ENCODE measurements at places on chromosomes 7 and 10.
A peak's percentile ranks its signal among the peaks of the same experiment; 100 is the strongest.

DNA sequence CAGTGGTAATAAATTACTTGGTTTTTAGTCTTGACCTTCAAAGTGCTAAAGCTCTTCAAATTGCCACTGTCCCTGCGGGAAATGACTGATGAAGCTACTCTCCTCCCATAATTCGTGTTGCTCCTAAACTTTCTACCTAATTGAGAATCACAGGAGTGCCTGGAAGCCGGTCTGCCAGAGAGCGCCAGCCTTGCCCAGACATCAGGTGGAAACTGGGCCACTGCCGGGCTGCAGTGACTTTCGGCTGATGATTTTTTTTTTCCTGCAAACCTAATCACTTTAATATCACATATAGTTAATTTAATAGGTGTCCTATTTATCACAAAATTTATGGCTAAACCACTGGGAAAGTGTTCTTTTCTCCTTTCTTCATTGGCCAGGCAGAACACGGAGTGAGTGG lies 59.6 kb upstream of the UBE3C start:
- DNase-seq, result no peak

GRCh38 chr7:18756378-18757050 lies 261.0 kb downstream of the HDAC9 start:
- no peak for DNase-seq

DNA sequence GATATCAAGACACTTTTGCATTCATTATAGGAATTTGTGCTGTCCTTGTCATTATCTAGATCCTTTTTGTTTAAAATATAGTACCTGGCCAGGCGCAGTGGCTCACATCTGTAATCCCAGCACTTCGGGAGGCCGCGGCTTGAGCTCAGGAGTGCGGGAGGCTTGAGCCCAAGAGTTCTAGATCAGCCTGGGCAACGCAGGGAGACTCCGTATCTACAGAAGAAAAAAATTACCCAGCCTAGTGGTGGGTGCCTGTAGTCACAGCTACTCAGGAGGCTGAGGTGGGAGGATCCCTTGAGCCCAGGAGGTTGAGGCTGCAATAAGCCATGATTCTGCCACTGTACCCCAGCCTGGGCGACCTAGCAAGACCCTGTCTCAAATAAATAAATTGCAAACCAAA lies 621 bp upstream of the MORN4 start:
- no peak for DNase-seq

DNA sequence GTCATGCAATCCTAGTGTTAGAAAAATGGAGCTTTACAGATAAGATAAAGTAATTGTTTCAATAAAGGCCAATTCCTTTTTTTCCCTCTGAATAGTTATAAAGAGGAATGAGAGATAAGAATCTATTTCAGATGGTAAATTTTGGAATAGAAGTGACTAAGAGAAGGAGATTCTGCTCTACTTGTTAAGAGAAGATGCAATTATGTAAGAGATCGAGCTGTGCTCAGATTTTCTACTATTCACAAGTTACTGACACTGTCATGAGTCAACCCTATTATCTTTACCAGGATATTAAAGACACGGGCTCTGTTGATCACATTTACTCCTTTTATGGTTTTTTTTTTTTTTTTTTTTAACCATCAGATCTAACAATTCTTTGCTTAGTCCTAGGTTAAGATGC lies 511.3 kb downstream of the ARL4A start:
- no peak for DNase-seq

- no peak for DNase-seq
Measured at GRCh38 chr7:32577421-32577820, 82.1 kb downstream of the AVL9 start.

GRCh38 chr7:39161903-39162302 lies 184.2 kb downstream of the POU6F2 start:
- no peak for DNase-seq

- DNase-seq, result no peak
Measured at GRCh38 chr7:114723308-114723707, 198.6 kb upstream of the MDFIC start.

DNA sequence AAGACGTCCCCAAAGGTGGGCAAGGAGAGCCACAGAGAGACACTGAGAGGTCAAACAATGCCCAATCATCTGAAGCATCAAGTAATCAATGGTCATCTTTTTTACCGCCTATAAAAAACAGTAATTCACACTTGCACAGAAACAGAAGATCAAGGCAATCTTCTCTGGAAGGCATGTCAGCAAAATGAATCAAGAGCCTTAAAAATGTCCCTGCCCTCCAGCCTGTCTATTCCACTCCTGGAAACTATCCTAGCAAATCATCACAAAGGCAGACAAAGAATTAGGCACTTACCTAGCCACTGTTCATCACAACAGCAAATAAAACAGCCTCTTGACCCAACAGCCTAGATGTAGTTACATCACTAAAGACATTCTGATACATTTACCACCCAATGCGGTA lies 48.9 kb downstream of the FAM53B start:
- no peak for DNase-seq

DNA sequence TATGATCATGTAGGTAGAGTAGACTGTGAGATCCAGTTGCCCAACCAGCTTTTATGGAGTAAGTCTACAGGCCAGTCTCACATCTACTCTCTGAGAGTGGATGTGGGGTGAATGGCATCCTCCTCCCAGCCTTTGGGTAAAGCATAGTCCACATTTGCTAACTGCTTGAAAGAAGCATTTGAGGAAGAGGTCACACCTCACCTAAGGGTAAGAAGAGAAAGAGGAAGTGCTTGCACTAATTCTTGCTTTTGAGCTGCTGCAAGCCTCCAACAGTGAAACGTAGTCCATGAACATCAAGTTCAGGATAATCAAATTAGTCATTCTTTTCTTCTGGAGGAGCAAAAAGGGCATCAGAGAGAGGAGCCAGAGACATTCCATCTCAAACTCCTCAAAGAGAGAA lies 93.9 kb upstream of the AGR3 start:
- peak; percentile 52 for DNase-seq

- no peak for DNase-seq
Measured at GRCh38 chr7:19248115-19248514, 102.9 kb upstream of the FERD3L start.

DNA sequence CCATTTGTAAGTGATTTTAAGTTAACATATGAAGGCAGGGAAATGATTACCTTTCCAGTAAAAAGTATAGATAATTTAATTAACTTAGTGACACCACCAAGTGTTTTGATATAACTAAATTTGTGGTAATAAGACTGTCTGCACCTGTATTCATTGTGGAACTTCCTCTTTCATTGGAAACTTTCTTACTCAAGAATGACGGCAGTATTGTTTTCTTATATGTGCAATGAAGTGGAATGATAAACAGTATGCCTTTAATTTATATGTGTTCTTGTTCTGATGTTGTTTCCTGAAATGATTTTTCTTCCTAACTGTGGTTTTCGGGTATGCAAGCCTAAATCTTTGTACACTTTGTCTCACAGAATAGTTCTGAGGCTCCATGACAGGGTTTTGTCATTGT lies 46.4 kb downstream of the CASD1 start:
- no peak for DNase-seq

- no peak for DNase-seq
Measured at GRCh38 chr10:52283174-52283573, 30.9 kb upstream of the DKK1 start.

GRCh38 chr10:65377687-65378086 lies 1548.1 kb upstream of the LRRTM3 start:
- no peak for DNase-seq

DNA sequence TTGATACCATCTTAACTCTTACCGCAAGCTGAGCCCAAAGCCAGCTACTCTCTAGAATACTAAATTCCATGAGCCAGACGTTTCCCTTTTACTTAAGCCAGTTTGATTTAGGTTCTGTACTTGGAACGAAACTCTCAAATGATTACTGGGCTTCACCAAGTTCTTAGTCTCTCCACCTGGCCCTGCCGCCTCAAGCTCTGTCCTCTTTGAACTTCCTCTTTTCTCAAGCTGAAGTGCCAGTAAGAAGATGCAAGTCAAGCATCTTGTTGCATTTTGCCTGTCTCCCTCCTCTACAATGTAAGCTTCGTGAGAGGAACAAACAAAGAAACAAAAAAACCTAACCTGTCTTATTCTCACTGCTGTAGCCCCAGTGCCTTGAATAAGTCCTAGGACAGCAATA lies 358.2 kb upstream of the NPVF start:
- DNase-seq, result peak; percentile 14

DNA sequence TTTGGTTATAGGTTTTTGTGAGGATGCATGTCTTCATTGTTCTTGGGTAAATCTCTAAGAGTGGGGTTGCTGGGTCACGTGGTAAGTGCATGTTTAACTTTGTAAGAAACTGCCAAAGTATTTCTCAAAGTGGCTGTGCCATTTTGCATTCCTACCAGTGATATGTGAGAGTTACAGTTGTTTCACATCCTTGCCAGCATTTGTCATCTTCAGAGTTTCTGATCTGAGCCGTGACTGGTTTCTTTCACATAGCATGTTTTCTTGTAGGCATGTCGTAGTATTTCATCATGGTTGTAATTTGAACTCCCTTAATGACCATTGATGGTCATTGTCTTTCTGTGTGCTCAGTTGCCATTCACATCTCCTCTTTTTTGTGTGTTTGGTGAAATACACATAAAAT lies 286.0 kb downstream of the RNLS start:
- no peak for DNase-seq

DNA sequence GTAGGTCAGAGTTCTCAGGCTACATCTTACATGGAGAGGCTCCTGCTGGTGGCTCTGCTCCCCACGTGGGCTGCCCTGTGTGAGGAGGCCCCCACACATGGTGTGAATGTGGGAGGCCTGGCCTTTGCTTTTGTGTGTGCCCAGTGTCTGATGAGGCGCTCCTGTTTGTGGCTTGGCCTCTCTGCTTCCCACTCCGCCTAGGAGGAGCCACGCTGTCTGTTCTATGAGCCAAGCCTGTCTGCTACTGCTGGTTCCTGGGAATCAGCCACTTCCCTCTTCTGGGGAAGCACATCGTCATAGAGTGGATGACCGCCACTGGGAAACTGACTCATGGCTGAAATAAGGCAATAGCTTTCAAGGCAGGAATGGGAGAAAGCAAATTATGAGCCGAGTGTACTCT lies 87.1 kb downstream of the CYP26A1 start:
- peak; percentile 92 for DNase-seq

DNA sequence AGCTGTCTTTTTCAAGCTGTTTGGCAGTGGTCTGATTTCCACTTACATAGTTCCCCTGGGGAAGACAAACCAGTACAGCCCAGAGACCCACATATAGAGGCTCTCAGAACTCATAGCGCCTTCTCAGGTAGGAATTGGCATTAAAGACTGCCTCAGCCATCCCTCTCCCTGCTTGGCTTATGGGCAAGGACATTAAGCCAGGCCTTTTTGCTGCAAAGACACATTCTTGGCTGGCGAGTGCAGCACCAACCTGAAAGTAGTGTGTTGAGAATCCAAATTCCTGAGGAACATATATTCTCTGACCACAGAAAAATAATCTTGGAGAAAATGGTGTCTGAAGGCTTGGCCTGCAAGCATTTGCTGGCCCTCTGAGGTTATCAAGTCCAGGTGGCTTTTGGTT lies 39.2 kb upstream of the HPS1 start:
- DNase-seq, result no peak

- no peak for DNase-seq
Measured at GRCh38 chr10:96376483-96376882, 17.7 kb upstream of the OPALIN start.

DNA sequence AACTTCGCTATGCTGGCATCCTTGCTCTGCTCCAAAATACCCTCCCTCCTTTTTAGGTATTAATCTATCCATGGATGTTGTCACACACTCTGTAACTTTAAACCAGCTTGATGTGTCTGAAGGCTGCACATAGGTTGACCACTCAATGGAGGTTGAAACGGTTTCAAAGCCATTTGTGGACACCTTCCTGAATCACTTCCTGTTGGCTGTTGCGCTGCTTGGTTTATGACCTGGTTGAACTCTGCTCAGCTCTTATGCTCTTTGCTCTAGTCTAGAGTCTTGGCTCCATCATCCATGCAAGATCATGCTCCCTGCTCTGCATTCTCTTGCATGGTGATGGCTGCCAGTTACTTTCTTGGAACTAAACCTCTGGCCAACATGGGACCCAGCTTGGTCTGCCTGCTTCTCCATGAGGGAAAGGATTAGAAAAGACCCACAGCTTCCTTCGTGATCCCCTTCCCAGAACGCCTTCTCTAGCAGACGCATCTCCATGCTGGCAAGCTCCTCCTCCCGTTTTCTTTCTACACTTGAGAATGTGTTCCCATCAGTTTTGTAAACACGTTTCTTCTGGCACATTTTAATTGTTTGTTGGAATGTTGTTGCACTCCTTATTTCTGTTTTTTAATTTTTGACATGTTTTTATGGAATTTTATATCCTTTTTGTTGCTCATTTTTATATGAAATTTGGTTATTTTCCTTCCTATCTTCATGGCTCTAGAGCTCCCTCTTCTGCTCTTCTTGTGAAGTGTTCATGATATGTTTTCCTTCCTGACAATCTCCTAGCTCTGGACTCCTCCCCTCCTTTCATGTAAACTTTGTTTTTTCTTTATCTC lies 149.8 kb downstream of the XPNPEP1 start:
- DNase-seq, result no peak

GRCh38 chr7:88132725-88133124 lies 87.1 kb downstream of the SRI start:
- peak; percentile 30 for DNase-seq

- DNase-seq, result no peak
Measured at GRCh38 chr7:45909561-45909960, 11.5 kb downstream of the IGFBP3 start.

- no peak for DNase-seq
Measured at GRCh38 chr10:51915031-51915542, 215.7 kb upstream of the CSTF2T start.

DNA sequence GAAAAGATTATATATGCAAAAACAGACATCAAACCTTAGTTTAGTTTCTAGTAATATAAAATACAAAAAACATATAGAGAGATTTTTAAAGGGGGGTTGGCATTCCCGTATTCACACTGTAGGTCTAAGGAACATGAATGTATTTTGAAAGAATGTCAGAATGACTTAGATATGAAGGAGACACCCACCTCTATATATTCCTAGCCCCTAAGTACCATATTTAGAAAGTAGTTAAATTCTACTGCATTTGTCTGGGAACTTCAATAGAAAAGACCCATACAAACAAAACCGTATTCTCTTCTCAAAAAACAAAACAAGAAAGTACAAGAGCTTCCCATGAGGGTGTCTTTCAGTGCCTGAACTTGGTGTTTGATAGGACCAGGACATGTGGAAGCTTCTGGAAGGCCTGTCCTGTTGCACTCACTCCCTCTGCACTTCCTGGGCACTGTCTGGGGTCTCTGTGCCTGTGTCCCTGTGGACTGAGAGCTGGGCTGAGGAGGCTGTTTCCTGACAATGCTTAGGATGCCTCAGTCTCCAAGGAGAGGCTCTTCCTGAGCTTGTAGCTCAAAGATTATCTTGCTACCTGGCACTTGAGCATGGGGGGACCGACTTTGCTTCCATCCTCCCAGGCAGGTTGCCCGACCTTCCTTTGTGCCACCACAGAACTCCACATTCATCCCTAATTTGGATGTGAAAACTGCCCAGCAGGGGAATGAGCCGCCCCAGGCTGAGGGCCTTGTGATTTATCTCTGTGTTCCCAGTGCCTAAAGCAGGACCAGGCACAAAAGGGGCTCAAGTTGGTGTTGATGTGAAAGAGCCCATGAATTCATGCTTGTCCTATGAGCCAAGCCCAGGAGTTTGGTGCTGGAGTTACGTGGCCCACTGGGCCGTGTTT lies 44.4 kb upstream of the KLF6 start:
- DNase-seq, result no peak

- no peak for DNase-seq
Measured at GRCh38 chr10:91761721-91762120, 36.5 kb upstream of the TNKS2 start.

GRCh38 chr10:96608805-96609204 lies 22.0 kb upstream of the TM9SF3 start:
- no peak for DNase-seq

GRCh38 chr7:111752022-111752582 lies 189.8 kb upstream of the IMMP2L start:
- peak; percentile 81 for DNase-seq
